ENCODE measurements at places on chromosomes 5 and 9.

- no peak for DNase-seq
Observed at GRCh38 chr9:129889122-129889940, 54.1 kb downstream of the USP20 start.

GRCh38 chr9:128051932-128052709, 15.0 kb downstream of the NAIF1 start:
- DNase-seq = no peak

DNA sequence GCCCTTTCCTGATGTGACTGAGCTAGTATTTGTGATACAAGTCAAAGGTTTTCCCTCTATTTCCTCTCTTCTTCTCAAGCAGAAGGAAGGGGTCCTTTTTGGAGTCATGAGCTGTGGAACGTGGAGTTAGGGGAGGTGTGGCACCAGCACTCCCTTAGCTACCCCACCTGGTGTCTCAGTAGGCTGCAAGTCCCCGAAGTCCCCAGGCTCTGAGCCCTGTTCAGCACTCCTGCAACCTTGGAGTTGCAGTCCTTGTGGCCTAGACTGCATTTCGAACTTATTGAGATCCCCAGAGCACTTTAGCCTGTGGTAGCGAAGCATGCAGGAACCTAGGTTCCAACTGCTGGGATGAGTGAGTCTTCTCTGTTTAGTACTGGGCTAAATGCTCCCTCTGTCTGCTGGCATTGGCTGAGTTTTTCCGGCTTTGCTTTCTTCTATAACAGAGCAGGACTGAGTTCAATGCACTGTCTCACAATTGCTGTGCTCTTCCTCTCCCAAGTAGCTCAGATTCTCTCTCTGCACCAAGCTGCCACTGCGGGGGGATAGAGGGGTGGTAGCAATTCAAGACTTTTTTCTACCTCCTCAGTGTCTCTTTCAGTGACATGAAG, 600.7 kb upstream of the CDH9 start:
- no peak for DNase-seq

DNA sequence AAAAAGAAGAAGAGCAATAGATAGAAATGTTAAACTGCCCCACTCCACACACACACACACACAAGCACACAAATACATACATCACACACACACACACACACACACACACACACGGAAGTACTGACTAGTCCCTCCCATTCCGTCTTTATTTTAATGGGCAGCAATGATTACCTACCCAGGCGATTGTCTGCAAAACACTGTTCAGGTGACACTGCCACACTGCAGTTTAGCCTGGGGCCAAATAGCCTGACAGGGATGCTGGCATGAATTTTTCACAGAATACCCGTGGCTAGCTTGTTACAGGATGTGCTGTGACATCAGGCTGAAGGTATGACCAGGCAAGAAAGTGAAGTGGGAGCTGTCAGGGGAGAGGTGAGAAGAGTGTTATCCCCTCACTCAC, 86.9 kb downstream of the FRMD3 start:
- DNase-seq = no peak

DNA sequence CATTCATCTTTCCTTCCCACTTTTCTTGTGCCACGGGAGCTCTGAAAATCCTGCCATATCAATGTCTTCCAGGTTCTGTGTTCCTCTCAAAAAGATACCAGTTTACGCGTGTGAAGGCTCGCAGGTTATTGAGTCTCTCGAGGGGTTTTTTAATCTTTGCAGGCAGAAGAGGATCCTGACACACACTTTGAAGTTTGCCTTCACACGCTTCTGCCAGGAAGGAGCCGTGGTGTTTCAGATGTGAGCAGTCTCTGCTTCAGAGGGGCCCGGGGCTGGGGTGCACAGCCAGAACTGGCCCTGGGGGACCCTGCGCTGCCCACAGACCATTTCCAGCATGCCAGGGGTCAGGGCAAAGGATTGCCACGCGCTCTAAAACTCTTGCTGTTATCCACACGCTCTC, 167.2 kb downstream of the TTLL11 start:
- no peak for DNase-seq
